Right ventricle myocardium superior (tissue), 1 donor: ENCODE measurements at places on chromosomes 2 and 18. TPM values are rescaled to one million over a fixed set of nuclear protein-coding genes. Genes with fewer than 3 reads are reported as not detected.

CELF4 gene
- 0.19 TPM for total RNA-seq

SCYGR5 gene
- not detected for total RNA-seq

KCNS3 gene
- total RNA-seq = 4.2 TPM

MYOM1 gene
- total RNA-seq = 608 TPM

DPYSL5 gene
- total RNA-seq = not detected

FSHR gene
- total RNA-seq = 0.46 TPM

FEV gene
- total RNA-seq = not detected

SLC16A14 gene
- total RNA-seq = 3.0 TPM

FKBP1B gene
- 3.1 TPM for total RNA-seq

CYS1 gene
- 3.6 TPM for total RNA-seq

NDC80 gene
- 0.27 TPM for total RNA-seq

ABHD3 gene
- total RNA-seq = 5.0 TPM

HOXD13 gene
- total RNA-seq = not detected

AKAIN1 gene
- not detected for total RNA-seq
